ENCODE measurements at places on chromosomes 12 and 14.

DNA sequence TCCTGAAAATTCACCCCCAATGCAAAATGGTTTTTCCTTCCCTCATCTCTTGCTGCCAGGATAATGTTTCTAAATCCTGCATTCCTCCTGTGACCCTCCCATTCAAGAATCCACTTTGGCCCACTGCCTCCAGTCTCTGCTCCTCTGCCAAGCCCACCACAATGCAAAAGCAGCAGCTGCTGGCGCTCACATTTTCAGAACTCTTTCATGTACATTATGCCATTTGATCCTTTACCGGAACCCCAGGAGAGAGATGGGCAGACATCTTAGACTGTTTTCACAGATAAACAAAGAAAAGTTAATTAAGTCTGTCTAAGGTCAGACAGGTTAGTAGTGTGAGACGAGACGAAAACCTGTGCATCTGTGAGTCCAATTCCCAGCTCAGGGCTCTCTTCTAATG is 12.9 kb downstream of the LRIG3 start:
- DNase-seq: no peak

DNA sequence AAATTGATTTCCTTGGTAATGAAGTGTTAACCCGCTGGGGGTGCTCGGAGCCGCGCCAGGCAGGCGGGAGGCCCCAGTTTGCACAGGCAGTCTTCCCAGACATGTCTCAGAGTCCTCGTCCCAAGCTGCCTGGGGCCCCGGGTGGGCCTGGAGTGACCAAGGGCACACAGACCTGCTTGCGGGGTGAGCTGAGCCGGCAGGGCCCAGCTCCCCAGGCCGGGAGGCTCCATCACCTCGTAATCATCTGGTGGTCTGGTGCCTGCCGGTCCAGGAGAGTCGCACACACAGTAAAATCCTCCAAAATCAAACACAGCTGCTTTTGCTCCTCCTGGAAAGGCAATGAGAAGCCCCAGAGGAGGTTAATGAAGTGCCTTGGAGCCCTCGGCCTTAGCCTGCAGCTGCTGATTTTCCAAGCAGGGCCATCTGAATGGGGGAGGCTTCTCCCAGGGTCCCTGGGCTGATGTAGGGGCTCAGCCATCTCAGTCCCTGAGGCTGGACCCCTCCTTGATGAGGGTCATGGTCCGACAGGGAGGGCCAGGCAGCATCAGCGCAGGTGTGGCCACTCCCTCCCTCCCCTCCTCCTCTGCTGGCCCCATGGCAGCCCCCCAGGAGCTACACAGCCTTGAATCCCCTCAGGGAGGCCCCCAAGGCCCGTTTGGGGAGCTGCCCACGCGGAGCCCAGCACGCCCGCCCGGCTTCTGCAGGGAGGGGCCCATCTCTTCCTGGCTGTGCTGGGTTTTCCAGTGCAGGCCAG is 39.4 kb upstream of the FBRSL1 start:
- DNase-seq: no peak

DNA sequence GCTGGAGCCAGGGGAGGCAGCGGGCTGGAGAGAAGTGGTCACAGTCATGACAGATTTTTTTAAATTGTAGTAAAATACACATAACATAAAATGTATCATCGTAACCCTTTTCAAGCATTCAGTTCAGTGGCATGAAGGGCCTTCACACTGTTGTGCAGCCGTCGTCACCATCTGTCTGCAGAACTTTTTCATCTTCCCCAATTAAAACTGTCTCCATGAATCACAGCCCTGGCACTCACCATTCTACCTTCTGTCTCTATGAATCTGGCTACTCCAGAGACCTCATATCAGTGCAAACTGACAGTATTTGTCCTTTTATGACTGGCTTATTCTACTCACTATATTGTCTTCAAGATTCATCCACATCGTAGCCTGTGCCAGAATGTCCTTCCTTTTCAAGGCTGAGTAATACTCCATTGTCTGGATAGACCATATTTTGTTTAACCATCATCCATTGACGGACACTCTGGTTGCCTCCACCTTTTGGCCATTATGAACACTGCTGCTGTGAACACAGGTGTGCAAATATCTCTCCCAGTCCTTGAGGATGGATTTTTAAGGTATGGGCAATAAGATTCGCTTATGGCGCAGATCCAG is 91.5 kb upstream of the NCOR2 start:
- DNase-seq: no peak

- no peak for DNase-seq
These were observed 230.2 kb upstream of the TBX3 start for GRCh38 chr12:114913871-114914801.

DNA sequence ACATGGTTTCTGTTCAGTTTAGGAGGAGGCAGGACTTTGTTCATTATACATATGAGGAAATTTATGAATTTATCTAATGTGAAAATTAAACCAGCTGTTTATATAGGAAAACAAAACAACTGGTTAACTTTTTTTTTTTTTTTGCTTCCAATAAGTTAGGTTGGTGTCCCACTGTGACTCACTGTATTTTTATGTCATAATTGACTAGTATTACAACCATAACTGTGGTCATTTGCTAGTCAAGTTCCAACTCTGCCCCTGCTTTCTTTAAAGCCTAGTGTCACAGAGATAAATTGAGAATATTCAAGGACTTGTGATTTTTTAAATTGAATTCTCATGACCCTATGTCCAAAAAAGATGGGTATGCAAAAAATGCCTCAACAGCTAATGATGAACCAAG is 227.7 kb downstream of the BCAT1 start:
- no peak for DNase-seq

DNA sequence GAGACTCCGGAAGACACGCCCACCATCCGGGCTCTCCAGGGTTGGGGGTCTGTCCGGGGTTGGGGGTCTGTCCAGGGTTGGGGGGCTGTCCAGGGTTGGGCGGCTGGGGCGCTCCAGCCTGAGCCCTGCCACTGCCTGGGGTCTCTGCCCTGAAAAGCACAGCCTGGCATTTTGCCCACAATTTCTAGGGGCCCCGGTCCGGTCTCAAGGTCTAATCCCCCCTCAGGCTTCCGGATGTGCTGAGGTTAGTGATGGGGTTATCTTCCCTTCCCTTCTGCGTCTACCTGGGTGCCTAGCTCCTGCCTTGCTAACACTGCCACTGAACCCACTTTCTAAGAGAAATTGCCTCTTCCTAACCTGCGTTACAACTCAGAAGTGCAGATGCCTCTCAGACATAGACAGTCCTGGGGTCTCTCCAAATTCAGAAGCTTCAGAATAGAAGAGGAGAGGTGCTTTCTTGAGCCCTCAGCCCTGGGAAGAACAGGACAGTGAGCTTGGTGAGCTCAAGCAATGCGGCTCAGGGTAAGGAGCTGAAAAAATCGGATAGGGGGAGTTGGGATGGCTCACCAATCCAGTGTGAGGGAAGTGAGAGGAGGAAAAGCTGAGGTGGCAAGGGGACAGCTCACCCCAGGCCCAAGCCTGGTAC is 5.7 kb downstream of the LHX5 start:
- no peak for DNase-seq

Measured in GM12865 (cell line).